ENCODE measurements at places on chromosomes 3 and 15. TPM values are rescaled to one million over a fixed set of nuclear protein-coding genes. Genes with fewer than 3 reads are reported as not detected.
A peak's percentile ranks its signal among the peaks of the same experiment; 100 is the strongest.

ITGA11 gene
- not detected for total RNA-seq

PAQR9 gene
- 0.17 TPM for total RNA-seq

DNA sequence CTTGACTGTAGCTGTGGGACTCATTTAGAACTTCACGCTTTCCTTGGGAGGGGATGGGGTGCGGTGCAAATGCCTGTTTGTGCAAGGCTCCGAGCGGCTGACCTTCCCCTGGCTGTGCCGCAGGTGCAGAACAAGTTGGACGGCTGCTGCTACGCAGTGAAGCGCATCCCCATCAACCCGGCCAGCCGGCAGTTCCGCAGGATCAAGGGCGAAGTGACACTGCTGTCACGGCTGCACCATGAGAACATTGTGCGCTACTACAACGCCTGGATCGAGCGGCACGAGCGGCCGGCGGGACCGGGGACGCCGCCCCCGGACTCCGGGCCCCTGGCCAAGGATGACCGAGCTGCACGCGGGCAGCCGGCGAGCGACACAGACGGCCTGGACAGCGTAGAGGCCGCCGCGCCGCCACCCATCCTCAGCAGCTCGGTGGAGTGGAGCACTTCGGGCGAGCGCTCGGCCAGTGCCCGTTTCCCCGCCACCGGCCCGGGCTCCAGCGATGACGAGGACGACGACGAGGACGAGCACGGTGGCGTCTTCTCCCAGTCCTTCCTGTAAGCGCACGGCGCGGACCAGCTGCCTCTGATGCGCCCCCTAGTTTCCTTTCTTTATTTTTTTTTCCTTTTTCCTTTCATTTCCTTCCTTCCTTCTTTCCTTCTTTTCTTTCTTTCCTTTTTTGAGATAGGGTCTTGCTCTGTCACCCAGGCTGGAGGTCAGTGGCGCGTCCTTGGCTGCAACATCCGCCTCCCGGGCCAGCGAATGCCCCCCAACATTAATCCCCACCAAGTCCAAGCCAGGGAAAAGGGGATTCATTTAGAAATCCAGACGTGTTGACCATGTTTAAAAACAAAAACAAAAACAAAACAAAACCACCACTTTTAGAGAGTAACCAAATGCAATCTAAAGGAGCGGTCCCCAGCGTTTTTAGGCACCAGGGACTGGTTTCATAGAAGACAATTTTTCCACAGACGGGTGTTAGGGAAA lies 42.7 kb downstream of the EIF2AK4 start:
- DNase-seq = no peak

DNA sequence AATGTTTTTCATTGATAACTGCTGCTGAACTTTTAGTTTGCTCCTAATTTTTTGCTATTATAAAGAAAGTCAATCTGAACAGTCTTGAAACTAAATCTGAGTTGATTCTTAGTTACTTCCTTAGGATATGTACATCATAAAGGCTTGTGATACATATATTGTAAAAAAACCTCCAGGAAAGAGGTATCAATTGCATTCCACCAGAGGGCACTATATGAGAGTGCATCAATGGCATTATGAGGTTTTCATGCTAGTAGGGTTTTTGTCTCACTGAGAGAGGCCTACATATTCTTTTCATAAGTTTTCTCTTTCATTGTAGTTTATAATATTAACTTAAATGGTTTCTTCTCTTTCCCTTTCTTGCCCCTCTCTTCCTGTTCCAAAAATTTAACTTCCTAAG lies 46.9 kb downstream of the PIK3R4 start:
- DNase-seq = peak; percentile 10

DNA sequence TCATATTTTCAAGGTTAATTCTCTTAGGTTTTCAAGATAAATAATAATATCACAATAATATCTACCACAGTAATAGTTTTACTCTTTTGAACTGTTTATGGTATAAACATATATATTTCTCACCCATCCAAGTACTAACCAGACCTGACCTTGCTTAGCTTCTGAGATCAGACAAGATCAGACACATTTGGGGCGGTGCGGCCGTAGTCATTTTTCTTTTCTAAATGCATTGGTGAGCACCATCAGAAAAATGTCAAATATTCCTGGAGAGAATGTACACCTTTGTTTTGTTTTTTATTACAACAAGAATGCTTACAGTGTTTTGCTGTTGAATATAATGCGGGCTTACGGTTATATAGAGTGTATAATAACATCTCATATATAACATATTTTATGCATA lies 267.8 kb downstream of the ADAMTS17 start:
- no peak for DNase-seq

- no peak for DNase-seq
Observed at GRCh38 chr15:43918717-43919116, 91.9 kb downstream of the WDR76 start.

Data from HCT116 (cell line).